ENCODE measurements at places on chromosomes 1 and 21.

- DNase-seq: no peak
These were observed 176.3 kb upstream of the C1orf174 start for GRCh38 chr1:4076346-4076745.

GRCh38 chr1:176878750-176879536 lies 285.6 kb downstream of the ASTN1 start:
- DNase-seq: no peak

DNA sequence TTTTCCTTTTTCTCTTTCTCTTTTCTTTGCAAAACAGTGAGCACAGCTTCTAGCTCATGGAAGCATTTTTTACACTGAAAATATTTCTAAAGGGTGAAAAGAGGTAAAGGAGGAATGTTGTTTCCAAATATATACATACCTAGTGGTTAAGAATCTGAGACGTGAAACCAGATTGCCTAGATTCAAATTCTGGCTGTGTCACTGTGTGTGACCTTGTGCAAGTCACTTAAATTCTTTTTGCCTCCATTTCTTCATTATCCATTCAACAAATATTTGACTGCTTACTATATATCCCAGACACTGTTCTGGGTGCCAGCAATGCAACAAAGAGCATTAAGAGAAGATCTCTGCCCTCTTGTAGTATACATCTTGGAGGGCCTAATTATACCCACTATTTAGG lies 53.3 kb downstream of the ZFYVE9 start:
- DNase-seq: no peak

GRCh38 chr1:65467536-65467935 lies 47.1 kb downstream of the LEPR start:
- no peak for DNase-seq

GRCh38 chr1:100622506-100622905 lies 84.6 kb downstream of the GPR88 start:
- no peak for DNase-seq

DNA sequence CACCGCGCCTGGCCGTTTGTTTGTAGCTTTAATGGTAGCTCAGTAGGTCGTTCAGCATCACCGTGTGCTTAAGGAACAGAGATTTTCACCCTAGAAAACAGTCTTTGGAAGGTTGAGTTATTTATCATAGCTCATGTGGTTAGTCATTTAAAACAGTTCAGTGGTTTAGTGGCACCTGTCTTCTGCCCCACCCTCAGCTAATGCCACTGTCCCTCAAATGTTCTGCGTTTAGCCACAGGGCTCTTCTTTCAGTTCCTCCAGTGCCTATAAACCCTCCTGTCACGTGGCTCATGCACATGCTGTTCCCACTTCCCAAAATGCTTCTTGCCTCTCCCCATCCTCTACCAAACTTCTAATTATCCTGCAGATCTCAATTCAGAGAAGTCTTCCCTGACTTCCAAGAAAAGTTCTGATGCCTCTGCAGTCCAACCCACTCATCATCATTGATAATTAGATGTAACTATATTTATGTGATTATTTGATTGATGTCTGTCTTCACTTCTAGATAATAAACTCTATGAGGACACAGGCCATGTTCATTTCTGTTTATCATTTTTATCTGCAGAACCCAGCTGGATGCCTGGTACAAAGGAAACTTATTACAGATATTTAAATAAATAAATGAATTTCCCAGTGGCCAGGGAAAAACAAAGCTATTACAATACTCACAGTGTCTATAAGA lies 14.4 kb upstream of the DIPK1A start:
- DNase-seq: no peak

- DNase-seq: no peak
These were observed 7.3 kb downstream of the RNU1-2 start for GRCh38 chr1:16903054-16903453.

DNA sequence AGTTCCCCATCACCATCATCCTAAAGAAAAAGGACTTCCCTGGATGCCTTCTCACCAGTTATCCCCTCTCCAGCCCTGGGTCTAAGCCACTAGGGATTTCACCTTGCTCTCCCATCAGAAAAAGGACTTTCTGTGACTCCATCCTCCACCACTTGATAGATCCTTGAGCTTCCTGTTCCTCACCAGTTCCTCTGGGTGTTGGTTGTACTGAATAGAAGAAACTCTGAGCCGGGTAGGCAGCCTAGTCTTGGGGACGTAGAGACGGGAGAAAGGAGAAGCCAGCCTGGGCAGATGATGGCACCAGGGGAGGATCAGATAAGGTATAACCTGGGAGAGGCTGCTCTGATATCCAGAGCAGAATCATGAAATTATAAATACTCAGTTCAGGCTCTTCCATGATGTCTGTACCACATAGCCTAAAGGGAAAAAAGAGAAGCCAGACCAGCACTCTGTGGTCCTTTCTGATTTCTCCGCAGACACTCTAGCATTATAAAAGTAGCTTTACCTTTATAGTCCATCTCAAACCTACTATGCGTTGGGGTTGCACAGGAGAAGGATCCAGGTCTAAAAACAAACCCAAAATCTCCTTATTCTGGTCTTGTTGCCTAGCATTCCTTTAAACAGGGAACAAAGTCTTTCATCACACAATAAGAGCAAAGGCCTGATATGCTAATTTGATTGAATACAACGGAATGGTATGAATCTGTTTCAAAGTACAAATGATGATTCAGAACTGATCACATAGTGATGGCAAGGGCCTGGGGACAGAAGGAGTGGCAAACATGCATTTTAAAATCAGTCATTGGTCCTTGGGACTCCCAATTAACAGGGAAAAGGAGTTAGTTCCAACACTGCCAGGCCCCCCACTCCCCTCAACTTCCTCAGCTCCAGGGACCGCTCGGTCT lies 1.2 kb upstream of the CD34 start:
- no peak for DNase-seq

DNA sequence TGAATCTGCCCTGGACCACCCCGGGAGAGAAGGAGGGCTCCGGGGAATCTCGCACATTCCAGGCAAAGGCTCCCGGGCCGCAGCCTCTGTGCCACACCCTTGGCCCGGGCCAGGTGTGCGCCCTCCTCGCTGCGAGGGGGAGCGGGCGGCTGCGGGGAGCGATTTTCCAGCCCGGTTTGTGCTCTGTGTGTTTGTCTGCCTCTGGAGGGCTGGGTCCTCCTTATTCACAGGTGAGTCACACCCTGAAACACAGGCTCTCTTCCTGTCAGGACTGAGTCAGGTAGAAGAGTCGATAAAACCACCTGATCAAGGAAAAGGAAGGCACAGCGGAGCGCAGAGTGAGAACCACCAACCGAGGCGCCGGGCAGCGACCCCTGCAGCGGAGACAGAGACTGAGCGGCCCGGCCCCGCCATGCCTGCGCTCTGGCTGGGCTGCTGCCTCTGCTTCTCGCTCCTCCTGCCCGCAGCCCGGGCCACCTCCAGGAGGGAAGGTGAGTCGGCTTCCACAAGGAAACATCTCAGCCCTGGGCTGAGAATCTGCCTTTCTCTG lies at the start of gene LAMC2:
LAMC2 (plus strand) TSS at position 324 of the 550 bp plus-strand sequence; CDS start at position 413, 89 bp downstream.
- DNase-seq: no peak

GRCh38 chr1:15226388-15227255 lies 20.4 kb upstream of the FHAD1 start:
- no peak for DNase-seq

- no peak for DNase-seq
These were observed 23.5 kb downstream of the ASB17 start for GRCh38 chr1:75908717-75909152.

DNA sequence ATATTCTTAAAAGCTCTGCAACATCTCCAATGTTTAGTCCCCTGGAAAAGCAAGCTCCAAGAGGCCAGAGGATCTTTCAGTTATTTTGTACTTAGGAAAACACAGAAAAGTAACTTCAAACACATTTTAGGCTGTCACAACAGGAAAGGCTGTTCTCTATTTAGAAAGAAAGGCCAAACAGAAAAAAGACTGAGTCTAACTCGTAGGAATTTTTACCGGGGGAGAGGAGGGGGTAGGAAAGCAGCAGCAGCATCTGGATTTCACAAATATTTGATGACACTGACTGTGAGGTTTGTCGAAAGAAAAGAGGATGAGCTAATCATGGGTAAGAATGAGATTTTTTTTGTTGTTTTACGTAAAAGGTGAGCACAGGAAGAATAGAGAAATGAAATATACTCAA lies 107.1 kb downstream of the EIF4G3 start:
- DNase-seq: no peak

GRCh38 chr1:195866091-195866780 lies 742.0 kb downstream of the KCNT2 start:
- no peak for DNase-seq

DNA sequence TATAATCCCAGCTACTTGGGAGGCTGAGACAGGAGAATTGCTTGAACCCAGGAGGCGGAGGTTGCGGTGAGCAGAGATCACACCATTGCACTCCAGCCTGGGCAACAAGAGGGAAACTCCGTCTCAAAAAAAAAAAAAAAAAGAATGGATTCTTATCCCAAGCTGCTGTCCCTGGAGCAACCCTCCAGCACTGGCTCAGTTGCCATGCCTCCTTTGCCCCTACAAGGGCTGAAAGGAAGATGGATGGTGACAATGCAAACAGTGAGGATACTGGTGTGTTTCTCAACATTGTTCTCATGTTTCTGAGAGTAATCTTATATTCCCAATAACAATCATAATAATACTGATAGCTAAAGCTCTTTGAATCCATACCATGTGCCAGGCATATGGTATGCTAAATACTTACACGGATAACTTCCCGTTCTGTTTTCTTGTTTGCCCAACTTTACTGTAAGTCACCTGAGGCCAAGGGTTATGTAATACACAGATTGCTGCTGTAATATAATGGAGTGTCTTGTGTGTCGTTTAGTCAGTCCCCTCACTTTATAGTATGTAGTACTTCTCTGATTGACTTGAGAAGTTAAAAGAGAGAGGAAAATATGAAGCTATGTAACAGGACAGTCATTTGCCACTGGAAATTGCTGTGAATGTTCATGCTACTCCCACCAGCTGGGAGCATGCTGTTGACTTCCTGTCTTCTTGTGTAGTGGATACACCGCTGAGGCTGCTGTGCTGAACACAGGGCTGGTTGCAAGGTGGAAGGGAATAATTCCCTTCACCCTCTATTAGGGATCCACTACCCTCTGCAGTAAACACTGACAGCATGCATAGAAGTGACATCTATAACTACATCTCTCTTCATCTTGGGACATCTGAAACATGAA lies 153.6 kb downstream of the CNIH3 start:
- DNase-seq: no peak

DNA sequence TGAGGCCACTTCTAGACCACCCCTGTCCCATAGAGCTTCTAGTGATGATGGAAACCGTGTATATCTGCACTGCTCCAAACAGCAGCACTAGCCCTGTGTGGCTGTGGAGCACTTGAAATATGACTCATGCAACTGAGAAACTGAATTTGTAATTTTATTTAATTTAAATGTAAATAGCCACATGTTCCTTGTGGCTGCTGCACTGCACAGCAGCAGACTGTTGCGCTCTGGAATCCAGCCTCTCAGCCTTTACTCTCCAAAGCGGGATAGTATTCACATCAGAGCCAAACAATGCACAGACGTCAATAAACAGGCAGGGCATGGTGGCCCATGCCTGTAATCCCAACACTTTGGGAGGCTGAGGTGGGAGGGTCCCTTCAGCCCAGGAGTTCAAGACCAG lies 12.0 kb downstream of the CAPN2 start:
- no peak for DNase-seq

- no peak for DNase-seq
These were observed 73.8 kb downstream of the BCAR3 start for GRCh38 chr1:93607814-93608186.

DNA sequence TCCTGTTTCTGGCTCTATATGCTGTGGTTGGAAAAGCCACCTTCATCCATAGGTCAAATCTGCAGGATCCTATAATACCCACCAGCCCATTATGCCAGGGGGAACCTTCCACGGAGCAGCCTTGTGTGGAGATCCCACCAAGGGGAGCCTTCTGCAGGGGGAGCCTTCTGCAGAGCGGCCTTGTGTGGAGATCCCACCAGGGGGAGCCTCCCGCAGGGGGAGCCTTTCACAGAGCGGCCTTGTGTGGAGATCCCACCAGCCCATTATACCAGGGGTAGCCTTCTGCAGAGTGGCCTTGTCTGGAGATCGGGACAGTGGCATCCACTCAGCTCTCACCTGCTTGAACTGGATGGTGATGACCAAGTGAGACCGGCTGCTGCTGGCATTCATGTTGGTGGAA lies 85.3 kb downstream of the SCCPDH start:
- no peak for DNase-seq

GRCh38 chr1:46639547-46639946 lies 22.9 kb upstream of the MOB3C start:
- no peak for DNase-seq

DNA sequence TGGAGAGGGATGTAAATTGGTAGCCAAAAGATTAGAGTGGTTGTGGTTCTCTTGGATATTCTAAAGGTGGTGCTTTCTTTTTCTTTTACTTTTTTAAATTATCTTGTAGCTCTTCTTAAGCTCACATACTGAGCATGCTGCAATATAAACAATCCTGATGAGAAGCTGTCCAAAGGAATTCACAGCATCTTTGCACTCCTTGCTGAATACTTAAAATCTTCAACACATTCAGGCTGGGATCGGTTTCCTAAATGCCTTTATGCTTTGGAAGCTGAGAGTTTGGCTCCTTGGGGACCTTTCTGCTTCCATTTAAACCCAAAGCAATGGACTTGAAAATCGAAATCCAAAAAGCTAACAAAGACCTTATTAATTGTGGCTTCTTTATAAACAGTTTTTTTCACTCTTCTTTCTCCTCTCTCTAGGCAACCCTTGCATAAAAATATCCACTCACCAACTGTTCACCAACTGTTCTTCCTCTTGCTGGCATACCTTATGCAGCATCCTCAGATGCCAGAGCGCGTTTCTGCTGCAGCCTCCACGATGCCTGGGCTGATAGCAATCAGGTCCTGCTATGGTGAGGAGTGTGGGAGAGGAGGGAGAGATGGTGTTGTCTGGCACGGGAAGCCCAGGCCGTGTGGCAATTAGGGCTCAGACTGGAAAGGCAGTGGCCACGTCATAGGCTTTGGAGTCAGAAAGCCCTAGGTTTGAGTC lies 535.8 kb upstream of the DAB1 start:
- no peak for DNase-seq

GRCh38 chr1:98055457-98055856 lies 134.6 kb upstream of the DPYD start:
- no peak for DNase-seq

DNA sequence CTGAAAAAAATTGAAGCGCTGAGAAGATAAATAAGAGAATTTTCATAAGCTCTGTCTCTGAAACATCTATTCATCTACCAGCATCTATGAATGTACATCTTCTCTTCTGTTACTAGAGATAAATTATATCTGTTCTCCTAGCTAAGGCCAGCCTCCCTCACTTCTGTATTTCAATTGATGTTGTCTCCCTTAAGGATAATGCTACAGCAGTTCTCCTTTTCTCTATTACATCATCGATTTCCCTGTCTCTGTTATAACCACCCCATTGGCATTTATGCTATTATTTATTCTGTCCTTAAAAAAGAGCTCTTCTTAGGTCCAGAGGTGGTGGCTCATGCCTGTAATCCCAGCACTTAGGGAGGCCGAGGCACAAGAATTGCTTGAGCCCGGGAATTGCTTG lies 42.9 kb upstream of the TMCO2 start:
- no peak for DNase-seq

DNA sequence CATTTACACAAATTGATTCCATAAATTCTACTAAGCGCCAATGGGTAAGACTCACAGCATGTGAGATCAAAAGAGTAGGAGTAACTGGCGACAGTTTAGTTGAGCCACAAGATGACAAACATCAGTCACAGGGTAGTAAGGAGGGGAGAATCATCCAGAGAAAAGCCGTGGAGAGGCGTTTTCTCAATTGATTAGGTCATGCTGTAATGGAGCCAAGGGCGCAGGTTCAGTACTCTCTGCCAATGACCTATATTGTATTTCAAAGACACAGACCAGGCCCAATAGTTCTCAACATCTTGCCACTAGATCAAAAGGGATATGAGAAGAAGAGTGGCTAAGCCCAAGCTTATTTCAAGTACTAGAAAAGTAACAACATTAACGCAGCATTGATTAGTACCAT lies 467.5 kb downstream of the SMYD3 start:
- no peak for DNase-seq
